ENCODE measurements at places on chromosomes 5 and 9.
A peak's percentile ranks its signal among the peaks of the same experiment; 100 is the strongest.

- DNase-seq: no peak
Observed at GRCh38 chr9:98881836-98882568, 61.7 kb upstream of the COL15A1 start.

DNA sequence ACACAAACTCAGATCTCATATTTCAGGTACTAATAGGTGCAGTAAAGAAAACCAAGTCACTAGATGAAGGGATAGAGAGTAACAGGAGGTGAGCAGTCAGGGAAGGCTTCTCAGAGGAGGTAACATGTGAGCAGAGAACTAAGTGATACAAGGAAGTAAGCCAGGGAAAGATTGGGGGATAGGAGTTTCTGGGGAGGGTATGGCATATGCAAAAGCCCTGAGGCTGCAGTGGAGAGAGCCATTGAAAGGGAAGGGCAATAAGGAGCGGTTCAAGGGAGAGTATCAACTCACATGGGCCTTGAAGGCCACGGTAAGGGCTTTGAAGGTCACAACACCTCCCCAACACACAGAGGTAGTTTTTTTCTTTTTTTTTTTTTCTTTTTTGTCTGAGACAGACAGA is 6.9 kb downstream of the OLFML2A start:
- DNase-seq: no peak

- DNase-seq: no peak
Observed at GRCh38 chr9:100298378-100298777, 54.4 kb downstream of the TEX10 start.

DNA sequence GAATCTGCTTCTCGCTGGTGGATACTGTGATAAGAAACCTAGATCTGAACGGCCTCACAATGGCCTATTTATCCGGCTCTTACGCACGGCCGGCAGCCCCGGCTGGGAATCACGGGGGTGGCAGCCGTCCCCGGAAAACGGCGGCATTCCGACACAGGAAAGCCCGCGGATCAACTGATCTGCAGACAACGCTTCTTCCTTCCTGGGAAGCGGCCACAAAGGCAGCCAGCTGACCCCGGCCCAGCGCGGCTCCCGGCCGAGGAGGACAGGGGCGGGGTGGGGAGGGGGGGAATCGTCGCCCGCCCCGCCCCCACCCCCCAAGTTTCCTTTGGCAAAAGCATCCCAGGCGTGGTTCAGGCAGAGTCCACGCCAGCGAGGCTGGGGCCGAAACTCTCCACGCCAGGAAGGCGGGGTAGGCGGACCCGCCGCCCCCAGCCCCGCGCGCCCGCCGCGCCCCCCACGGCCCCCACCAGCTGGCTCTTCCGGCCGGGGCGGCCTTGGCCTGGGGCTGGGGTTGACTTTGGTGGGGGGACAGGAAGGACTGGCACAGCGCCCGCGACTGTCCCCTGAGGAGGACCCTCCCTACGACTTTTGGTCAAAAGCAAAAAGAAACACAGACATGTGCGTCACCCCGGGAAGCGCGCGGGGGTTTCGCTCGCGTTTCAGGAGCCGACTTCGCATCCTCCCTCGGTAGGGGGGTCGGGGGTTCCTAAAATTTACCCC is 247.7 kb upstream of the ANKRD55 start:
- no peak for DNase-seq

GRCh38 chr5:155626592-155626991 is 613.0 kb downstream of the KIF4B start:
- no peak for DNase-seq

DNA sequence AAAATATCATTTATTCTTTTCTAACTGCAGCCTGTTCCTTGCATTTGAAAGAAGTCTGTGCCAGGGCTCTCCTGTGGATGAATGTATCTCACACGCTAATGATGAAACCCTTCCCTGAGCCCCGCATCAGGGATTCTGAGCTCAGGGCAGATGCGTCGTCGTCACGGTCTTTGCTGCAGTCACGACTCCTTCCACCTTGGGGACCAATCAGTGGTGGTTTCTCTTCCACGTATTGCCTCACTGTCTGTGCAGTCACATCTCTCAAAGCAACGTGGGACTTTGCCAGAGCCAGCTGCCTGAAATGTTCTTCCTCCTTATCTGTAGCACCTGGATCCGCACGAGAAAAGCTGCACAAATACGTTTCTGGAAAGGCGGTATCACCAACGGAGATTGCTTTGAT is 13.9 kb upstream of the UBE2QL1 start:
- no peak for DNase-seq

DNA sequence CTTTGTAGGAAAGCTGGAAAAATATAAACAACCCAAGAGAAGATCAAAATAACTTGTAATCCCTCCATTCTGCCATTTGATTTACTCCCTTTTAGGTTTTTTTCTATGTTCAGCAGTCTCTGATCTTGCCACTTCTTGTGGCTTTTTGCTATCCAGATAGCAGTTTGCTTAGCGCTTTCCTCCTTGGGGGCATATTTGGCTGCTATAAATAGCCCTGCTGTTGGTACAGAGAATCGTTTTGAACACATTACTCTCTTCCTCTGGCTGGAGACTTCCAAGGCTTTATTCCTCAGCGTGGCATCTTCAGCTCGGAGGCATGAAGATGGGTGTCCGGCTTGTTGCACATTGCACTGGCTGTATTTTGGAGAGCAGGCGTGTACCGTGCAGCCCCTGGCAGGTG is 38.6 kb downstream of the HMCN2 start:
- DNase-seq: no peak

GRCh38 chr9:116336133-116336862 is 182.7 kb downstream of the PAPPA start:
- DNase-seq: no peak

DNA sequence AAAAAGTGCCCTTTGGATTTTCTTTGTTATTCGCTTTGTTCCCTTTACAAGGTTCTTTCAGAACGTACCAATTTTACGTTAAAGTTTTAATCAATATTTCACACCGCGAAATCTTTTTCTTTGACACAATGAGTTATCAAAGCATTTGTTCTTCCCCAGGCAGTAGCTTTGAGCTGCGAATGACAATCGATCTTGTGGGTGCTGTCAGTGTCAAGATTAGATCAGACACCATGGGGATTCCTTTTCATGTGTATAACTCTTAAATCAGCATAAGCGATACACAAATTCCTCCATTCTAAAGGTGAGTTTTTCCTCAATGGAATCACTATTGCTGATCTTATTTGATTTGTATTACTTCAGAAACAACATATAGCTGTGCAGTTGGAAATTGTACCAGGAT is 145.5 kb downstream of the ST8SIA4 start:
- DNase-seq: no peak

DNA sequence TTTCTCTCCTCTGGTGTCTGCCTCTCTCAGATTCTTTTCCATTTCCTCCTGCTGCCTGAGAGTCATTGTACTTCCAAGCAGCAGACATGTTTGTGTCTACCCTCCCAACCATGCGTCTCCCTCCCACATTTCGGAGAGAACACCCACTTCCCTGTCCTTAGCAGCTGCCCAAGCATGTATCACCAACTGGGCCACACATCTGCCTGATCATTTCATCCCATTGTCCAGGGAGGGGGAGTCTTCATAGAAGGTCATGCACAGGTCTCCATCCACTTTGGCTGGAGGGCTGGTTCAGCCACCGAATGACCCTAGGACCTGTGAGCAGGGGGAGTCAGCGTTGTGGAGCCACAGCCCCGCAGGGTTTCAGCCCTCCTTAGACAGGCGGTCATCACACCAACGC is 75.4 kb downstream of the MAP1B start:
- DNase-seq: no peak

GRCh38 chr9:127980060-127980705 is 606 bp downstream of the EEIG1 start:
- no peak for DNase-seq

GRCh38 chr5:30725073-30725472 is 468.4 kb upstream of the CDH6 start:
- no peak for DNase-seq

- DNase-seq: peak; percentile 34
Observed at GRCh38 chr5:80409367-80409966, 1.6 kb downstream of the ZFYVE16 start.
